Kasumi-1 (cell line): ENCODE measurements at places on chromosomes 6 and 20.

DNA sequence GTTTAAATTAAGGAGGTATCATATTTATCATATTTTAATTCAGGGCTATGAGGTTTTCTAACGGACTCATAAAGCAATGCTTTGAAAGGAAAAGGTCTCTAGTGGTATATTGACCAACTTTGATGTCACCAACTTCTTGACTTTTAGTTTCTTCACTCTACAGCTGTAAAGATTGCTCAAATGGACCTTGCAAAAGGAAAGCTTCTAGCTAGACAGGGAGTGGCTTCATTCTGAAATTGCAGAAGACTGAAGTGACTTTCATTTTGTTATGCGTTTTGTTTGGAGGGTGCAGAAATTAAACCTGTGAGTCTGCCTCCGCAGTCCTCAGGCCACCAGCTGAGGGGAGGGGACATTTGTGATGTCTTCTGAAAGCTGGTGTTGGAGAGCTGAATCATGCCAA, 95.7 kb downstream of the SLC24A3 start:
- DNase-seq, result no peak

DNA sequence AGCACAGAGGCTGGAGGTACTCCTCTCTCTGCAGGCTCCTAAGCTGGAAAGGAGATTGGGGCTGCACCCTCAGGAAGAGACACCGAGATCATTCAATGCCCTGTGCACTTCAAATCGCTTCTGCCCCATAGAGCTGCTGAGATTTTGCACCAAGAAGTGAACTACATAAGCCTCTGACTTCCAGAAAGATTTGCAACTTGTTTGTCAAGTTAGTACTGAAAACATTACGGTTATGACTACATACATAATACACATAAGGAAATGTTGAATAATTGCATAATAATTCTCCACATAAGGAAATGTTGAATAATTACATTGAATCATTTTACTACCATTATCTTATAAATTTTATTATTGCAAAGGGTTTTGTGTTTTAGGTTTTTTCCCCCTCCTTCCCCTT, 120.3 kb upstream of the SASH1 start:
- DNase-seq, result no peak

GRCh38 chr6:116472706-116473105, 11.5 kb downstream of the CALHM6 start:
- DNase-seq, result no peak

DNA sequence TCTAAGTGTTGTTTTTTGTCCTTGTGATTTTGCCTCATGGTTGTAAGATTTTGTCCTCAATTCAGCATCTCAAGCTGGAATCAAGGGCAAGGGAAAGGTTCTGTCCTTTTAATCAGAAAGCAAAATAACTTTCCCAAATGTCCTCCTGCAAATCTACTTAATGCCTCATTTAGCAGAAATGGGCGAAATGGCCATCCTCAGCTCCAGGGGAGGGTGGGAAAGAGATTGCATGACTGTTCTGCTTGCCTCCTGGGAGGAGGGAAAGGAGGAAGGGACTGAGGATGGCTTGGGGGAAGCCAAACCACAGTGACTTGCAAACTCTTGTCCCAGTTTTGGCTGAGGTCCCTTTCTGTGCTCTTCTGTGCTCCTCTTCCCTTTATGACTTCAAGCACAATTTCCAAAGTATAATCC, 43.4 kb downstream of the TNFAIP3 start:
- peak; percentile 63 for DNase-seq

GRCh38 chr6:63319939-63320338, at the start of gene LGSN:
Gene LGSN (minus strand): TSS chr6:63319983. CDS start chr6:63319943, 40 bp downstream.
- DNase-seq, result no peak

DNA sequence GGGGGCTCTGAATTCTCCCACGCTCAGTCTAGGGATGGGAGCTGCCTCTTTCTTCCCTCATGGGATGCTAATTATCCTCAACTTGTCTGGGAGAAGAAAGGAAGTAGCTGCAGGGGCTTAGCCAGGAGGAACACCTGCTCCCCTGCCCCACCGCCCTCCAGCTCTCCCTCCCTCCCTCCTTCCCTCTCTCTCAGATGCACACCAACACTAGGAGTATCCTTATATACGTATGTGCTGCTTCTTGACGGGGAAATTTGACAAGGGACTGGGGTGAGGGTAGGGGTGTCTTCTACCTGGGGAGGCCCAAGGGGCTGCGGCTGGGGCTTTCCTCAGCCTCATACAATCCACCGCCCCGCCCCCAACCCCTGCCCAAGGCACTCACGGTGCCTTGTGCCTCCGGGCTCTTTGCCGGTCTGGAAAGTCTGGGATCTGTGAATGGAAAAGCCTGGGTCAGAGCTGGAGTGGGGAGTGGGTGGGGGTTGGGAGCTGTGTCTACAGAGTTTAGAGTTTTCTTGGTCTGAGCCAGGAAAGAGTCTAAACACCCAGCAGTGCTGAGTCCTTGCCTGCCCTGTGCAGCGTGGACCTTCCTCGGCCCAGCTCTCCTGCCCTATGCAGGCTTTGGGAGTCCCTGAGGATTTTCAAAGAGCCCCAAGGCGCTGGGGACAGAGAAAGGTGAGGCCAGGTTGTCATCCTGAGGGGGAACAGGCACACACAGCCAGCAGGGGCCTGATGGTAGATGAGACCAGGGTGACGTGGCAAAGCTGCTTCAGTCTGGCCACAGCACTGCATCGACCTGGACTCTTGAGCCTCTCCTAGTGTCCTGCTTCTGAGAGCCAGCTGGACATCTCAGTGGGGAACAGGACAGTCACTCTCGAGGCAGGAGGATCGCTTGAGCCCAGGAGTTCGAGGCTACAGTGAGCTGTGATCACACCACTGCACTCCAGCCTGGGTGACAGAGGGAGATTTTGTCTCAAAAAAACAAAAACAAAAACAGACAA, 29.3 kb upstream of the EMILIN3 start:
- no peak for DNase-seq

DNA sequence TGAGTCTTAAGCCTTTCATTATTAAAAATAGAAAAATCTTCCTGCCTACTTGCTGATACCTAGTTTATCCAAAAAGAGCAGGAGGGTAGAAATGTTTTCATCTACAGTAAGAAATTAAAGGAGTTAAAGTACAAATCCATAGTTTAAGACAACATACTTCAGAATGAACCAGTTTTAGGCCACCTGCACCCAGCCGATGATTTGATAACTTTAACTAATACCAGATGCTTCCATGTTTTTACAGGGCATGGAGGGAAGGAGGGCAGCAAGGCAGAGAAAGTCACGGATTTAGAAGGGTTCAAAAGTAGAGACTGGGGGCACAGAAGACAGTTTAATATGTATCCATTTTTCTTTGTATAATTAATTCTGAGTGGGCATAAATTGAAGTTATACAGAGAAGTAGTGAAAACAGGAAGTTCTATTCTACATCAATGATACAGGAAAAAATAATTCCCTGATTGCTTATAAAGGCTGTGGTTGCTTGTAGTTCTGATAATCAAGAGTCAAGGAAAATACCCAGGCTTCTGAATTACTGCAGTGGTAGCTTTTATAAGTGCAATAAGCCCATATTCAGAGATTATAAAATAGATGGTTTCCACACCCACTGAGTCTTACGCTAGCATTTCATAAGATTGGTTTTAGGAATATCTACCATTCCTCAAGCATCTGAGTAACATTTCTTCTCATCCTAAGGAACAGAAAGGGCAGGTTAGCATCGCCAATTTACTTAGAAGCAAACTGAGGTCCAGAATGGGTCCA, 72.0 kb downstream of the GMDS start:
- DNase-seq, result no peak
